ENCODE measurements at places on chromosomes 11 and 22. TPM values are rescaled to one million over a fixed set of nuclear protein-coding genes. Genes with fewer than 3 reads are reported as not detected.

The MPPED2 gene
- polyA plus RNA-seq: not detected

The RIMBP3B gene
- 0.01 TPM for polyA plus RNA-seq

DNA sequence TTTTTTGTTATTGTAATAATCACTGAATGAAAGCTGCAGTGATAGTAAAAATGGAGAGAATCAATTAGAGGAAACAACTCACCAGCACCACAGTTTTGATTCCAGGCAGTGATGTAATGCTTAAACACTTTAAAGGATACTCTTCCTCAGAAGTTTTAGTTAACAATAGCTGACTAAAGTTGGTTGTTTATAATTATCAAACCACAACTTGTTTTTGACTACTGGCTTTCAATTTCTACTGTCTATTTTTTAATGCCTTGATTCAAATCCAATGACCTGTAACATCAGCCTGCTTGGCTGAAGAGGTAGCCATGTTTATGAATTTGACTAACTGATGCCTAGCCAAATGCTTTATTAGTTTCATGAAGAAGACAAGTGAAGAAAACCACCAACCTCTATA lies 18.2 kb upstream of the CASP12 start:
- DNase-seq: no peak

DNA sequence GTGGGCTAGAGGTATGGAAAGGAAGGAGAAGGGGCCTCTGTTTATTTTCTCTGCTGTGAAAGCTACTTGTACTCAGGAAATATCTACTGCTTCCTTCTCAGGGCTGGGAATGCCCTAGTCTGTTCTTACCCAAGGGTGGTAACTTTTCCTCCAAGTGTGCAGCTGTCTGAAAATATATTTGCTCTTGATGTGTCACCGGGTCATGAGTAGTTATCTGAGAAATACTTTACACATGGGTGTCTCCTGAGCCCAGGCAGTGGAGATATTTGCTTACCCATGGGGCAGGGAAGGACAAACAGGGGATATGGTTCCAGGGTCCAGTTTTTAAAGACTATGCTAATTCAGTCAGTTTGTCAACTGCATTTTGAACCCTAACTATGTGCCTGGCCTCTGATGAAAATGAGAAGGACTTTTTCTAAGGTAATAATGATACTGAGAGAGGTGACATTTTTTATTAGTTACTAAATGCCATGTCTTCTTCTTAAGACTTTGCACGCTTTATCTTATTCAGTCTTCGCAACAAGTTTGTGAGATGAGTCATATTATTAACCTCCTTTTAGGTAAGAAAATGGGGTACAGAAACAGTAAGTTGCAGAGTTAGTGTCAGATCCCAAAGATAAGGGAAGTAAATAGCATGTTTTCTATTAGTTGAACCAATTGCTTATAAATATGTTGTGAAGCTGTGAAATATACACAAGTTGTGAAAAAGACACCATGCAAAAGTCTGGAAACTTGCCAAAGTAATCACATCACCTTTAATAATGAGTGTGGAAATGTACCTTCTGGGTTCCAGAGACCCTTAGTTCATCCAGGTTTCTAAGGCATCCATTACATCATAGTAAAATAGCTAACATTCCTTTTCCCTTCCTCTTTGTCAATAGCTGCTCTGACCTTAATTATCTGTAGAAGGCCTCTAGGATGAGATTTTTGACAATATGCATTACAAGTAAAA lies 22.9 kb downstream of the SYTL2 start:
- DNase-seq: peak; percentile 38

GRCh38 chr11:61750631-61751273 lies 1.7 kb upstream of the MYRF start:
- no peak for DNase-seq
